ENCODE measurements at places on chromosomes 1 and 21.

DNA sequence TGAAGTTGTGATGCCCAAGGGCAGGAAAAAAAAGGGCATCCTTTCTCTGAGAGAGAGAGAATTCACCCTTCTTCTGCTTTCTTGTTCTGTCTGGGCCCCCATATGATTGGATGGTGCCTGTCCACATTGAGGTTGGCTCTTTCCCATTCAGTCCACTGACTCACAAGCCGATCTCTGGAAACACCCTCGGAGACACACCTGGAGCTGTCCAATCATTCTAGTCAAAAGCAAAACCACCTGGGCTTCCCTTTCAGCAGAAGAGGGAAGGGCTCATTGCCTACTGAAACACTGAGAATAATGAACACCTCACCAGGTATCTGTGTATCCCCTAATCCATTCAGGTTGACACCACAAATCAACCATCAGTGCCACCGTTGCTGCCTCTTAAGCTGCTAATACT is 103.7 kb upstream of the GNG12 start:
- no peak for DNase-seq

DNA sequence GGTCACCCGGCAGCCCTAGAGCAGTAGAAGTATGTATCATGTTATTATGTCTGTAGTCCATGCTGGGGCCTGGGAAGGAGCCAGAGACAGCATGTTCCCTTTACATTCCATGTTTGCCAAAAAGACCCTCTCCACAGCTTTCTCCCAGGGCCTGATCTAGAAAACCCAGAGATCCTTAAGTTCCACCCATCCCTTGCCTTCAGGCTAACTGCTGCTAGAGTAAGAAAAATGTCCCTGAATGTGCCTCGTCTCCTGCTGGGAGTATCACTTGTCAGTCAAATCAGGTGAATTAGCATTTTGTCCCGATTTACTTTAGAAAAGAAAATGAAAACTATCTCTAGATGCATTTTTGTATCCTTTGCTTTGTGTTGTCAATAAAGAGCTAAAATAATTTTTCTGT is 13.3 kb upstream of the MRPS14 start:
- no peak for DNase-seq

DNA sequence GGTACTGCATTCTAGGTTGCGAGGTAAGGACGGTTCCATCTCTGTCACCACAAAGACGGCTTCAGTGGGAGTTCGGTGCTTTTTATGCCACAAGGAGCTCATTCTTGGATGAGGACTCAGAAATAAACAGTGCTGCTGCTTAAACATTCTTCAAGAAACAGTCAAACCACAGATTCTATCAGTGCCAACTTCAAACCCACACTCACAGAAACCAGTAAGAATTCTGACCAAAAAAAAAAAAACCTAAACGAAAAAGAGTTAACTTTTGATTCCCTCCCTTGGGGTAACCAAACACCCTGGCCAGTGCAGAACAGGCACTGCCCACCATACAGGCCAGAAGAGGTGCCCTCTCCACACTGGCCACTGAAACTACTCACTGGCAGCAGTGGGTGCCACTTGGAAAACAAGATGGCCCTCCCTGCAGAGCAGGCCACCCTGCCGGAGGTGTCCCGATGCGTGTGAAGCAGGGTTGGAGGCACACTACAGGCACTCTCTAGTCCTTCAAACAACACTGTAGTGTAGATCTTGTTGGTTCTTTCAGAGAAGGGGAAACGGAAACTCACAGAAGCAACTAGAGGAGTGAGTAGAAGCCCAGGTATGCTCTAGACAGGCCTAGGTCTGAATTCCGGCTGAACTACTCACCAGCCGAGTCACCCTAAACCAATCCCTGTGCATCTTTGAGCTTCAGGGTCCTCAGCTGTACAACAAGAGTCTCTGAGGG is 87.3 kb upstream of the TLR5 start:
- DNase-seq, result no peak

GRCh38 chr21:45088729-45089128 is 14.3 kb downstream of the ADARB1 start:
- DNase-seq, result no peak

DNA sequence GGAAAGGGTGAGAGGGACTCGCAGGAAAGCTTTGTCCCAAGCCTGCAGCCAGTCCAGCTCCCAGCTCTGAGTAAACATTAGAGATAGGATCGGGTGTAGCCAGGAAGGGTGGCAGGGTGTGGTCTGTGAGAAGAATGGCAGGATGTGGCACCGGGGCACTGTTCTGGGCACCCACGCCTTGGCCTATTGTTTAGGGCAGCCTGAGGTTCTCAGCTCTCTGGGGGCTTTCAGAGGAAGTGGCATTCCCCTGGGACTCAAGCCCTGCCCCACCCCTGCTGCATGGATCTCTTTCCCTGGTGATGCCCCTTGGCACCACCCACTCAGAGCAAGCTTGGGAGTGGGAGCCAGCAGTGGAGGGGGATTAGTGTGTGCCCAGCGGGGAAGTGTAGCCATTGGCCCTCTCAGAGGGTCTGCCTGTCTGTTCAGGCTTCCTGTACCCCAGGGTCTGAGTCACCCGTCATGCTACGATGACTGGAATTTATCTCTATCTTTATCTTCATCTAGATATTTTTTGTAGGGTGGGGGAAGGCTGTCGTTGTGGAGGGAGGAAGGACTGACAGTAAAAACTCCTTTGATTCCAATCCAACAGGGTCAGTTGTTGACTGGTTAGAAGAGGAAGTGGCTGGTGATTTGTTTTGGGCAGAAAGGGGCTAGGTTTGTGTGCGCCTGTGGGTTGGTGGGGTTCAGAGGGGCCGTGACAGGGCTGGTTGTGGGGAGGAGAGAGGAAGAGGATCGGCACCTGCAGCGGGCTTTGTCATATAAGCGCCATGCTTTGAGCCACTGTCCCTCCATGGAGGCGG is 31.6 kb downstream of the SOX13 start:
- DNase-seq, result peak; percentile 50

- DNase-seq, result no peak
These were observed 217.0 kb downstream of the RWDD3 start for GRCh38 chr1:95451054-95451453.

GRCh38 chr1:21313203-21313885 is 23.1 kb upstream of the ECE1 start:
- DNase-seq, result no peak

GRCh38 chr1:68217060-68217554 is 15.2 kb downstream of the WLS start:
- DNase-seq, result no peak

GRCh38 chr1:36247538-36247937 is 23.3 kb downstream of the THRAP3 start:
- DNase-seq, result no peak

- DNase-seq, result no peak
These were observed 183.9 kb upstream of the SGIP1 start for GRCh38 chr1:66350001-66350547.

- DNase-seq, result no peak
These were observed 20.0 kb downstream of the CEP170 start for GRCh38 chr1:243234978-243235647.

- no peak for DNase-seq
These were observed 24.4 kb upstream of the CEP350 start for GRCh38 chr1:179929955-179930798.

DNA sequence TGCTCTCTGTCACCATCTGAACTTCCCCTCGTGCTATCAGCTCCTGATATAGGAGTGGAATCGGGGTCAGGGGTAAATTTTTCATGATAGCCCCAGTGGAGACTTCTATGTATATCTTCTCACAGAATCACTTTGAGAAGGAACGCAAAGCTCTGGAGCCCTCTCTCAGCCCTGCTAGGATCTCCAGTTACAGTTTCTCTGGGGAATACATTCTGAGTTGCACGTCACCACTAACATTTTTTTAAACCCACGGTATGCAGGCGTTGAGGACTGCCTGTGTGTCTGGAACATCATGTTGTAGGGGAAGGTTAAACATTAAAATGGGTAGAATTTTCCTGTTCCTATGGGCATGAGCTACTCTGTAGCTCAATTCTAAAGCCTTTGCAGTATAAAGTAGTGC is 116.4 kb upstream of the FAM78B start:
- DNase-seq, result no peak

DNA sequence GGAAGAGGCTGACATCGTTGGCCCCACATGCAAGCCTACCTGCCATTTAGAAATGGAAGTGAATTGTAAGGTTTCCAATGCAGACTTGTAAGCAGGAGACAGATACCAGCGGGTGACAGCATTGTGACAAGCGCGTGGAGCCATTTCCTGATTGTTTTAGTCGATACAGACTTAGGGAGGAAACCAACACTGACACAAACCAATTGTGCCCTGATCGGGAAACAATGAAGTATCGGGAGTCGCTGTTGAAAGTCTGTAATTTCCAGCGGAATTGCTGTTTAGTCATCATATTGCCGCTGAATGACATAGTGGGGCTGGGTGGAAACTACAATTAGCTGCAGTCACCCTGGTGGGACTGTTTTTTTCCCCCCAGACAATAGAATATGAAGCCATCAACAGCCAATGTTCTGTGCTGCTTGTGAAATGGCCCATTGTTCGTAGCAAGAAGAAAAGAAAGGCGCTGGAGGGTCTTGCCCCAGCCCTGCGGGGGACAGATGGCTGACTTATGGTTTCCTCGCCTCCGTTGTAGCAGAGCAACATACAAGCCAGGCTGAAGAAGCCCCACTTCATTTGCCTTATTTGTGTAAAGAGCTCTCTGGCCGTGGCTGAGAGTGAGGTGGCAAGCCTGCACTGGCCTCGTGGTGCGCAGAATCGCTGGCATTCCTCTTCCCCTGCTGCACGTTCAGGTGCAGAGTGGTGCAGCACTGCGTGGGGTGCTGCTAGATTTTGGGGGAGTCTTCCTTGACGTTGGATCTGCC is 462.7 kb downstream of the CAMTA1 start:
- DNase-seq, result no peak

DNA sequence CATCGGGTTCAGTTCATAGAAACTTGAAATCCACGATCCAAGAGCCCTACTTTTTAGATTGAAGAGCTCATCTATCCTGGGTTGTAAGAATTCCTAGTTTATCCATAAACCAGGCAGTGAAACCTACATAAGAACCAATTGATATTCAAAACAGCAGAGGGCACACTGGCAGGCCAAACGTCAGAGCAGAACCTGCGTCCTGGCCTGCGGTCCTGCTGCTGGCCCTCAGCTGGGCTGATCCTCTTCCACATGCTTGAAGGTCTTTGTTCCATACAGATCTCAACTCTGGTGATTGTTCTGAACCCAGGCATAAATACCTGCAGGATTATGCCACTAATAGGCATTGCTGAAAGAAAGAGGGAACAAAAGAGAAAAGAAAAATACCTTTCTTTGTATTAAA is 47.0 kb downstream of the MT1HL1 start:
- DNase-seq, result no peak

DNA sequence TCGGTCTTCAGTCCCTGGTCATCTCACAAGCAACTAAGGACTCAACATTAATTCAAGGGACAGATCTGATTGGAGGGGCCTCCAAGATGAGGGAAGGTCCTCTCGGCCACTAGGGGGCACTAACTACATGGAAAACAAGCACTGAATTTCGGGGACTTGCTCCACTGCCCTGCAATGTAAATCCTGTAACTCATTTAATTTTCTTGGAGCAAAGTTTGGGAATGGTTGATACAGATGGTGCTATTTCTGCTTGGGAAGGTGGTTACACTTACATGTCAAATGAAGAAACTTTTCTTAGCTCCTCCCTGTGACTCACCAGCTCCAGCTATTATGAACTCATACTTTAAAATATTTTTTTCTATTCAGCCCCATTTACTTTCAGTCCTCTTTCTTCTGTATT is 97.4 kb upstream of the KCNJ15 start:
- DNase-seq, result peak; percentile 81

DNA sequence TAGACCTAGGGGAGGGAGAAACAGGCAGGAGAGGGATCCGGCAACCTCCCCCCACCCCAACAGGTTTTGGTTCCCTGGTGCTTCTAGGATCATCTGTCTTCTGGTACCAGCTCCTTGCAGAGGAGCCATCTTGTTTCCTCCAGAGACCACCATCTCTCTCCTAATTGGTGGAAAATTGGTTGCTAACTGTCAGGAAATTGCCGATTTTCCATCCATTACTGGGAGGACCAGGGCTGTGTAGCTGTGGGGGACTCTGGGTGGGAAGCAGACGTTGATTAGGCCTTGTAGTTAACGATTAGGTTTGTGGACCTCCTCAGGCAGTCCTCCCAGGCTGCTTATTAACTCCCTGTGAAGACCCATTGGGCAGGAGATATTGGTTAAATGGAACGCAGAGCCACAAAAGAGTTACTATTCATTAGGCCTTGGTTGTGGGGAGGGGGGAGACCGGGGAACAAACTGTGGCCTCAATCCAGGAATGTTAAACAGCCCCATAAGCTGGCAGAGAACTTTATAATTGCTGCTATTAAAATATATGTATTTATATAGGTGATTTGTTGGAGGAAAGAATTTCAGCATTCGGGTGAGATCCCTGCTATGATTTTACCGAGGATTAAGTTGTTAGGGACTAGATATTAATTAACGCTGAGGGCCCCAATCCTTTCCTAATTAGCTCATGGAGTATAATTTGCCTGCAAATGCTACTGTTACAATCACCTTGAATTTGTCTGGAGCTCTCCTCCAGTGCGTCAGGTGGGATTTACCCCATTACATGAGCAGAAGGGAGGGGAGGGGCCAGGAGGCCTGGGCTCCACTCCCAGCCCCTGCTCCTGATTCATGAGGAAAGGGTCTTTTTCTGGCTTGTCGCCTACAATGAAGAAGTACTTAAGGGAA is 61.2 kb upstream of the TRABD2B start:
- DNase-seq, result no peak

DNA sequence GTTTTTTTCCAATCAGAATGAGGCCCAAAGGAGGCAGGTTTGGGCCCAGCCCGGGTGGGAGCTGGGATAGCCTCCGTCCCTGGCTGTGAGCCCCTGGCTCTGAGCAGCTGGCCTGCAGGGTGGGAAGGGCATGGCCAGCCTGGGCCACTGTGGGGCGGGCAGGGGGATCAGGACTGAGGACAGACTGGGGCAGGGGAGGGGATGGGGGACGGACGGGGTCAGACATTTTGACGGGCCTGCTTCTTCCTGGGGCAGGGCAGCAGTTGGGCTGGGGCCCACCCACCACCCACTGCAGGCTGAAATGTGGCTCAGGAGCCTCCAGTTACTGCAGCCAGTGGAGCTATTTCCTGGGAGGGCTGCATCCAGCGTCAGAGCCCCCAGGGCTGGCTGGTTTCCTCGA is 2.5 kb upstream of the SLC6A9 start:
- DNase-seq, result no peak

GRCh38 chr21:44047996-44048560 is 36.0 kb downstream of the TRAPPC10 start:
- DNase-seq, result no peak

GRCh38 chr1:163115887-163116286 is 46.7 kb downstream of the RGS4 start:
- no peak for DNase-seq
